ENCODE measurements at places on chromosomes 11 and 22. TPM values are rescaled to one million over a fixed set of nuclear protein-coding genes. Genes with fewer than 3 reads are reported as not detected.

CABP7 gene
- polyA plus RNA-seq = 0.13 TPM

- peaks cover 3% of the 10 kb centered on the region for H3K4me1 ChIP-seq
- H3K27me3 ChIP-seq = no peaks in the 10 kb centered on the region
- H3K4me3 ChIP-seq = peak overlapping the region; percentile 50
- H3K27ac ChIP-seq = no peak overlapping the region
- peak; percentile 78 for DNase-seq
These were observed 885 bp downstream of the TRMU start for GRCh38 chr22:46336119-46337078.

DNA sequence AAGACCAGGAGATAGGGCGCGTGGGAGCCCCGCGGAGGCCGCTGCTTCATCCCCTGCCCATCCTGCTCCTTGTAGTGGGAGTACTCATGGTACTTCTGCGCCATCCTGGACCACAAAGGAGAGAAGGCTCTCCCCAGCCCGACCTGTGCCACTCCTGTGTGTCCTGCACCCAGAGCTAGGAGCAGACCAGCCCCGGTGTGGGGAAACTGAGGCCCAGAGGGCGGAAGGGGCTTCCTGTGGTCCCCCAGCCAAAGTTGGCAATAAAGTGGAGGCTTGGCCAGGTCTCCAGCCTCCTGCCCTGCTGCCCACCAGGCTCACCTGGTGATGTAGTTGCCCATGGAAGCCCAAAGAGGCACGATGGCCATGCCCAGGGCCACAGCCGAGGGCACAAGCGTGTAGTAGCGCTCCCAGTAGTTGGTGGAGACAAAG, 4.7 kb downstream of the UNC93B1 start:
- DNase-seq = no peak
- no peak overlapping the region for H3K27ac ChIP-seq
- no peaks in the 10 kb centered on the region for H3K4me1 ChIP-seq
- H3K4me3 ChIP-seq = no peak overlapping the region
- no peaks in the 10 kb centered on the region for H3K27me3 ChIP-seq
- no peaks in the 10 kb centered on the region for H3K36me3 ChIP-seq

HTR3B gene
- not detected for polyA plus RNA-seq

DNA sequence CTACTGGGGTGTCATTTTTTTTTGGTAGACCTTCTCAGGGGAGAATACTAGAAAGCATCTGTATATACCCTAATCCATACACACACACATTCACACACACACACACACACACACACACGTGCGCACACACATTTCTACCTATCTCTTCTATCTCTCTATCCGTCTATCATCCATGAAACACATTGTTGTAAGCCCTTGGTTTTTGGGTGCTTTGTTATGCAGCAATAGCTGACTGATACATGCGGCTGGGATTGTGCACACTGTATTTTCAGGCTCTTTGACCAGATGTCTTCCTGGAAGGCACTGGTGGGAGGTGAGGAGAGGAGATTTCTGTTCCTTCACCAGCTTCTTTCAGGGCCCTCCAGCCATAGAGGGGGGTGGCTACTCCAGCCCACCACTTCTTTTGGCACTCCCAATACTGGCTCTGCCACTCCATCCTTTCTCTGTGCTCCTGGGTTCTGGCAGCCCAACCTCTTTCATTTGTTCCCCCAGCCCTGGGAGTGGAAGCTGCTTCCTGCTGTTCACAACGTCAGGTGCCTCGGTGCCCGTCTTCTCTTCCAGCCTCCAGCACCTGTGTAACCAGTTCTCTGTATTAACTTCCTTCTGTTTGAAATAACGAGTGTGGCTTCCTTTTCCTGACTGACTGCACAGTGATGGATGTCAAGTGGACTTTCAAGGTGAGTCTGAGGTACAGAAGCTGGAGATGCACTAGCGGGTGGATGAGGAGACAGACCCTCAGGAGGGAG, 12.4 kb upstream of the MUC2 start:
- no peaks in the 10 kb centered on the region for H3K36me3 ChIP-seq
- H3K4me3 ChIP-seq = no peak overlapping the region
- no peaks in the 10 kb centered on the region for H3K27me3 ChIP-seq
- no peak overlapping the region for H3K27ac ChIP-seq

- no peaks in the 10 kb centered on the region for H3K36me3 ChIP-seq
- no peak for DNase-seq
- H3K27me3 ChIP-seq = no peaks in the 10 kb centered on the region
- H3K4me1 ChIP-seq = no peaks in the 10 kb centered on the region
These were observed 115.6 kb upstream of the ZBED5 start for GRCh38 chr11:10973416-10973815.

- no peak for DNase-seq
- H3K36me3 ChIP-seq = peaks cover 11% of the 10 kb centered on the region
- H3K27me3 ChIP-seq = no peaks in the 10 kb centered on the region
- H3K27ac ChIP-seq = no peak overlapping the region
- no peaks in the 10 kb centered on the region for H3K4me1 ChIP-seq
These were observed 10.3 kb downstream of the CAT start for GRCh38 chr11:34449013-34449412.

DNA sequence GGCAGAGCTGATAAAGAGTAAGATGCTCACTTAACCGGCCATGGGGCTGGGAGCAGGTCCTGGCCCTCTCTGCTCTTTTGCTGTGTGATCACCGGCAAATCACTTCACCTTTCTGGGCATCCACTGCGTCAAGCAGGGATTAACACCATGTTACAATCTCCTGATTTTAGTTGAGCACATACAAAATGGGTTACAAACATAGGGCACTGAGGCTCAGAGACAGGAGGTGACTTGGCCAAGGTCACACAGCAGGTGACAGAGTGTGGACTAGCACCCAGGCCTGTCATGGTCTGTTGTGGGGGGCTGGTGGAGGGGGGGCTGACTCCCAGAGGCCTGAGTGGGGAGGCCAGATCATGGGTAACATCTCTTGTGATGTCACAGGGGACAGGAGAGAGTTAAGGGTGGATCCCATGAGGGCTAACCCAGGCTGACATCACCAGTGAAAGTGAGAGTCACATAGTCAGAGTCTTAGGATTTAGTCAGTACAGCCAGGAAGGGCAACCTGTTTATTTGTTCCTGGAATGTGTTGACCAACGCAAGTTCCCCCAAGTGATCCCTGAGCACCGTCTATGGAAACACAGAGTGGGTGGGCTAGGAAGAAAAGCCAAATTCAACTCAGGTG, 27.8 kb downstream of the GDPD5 start:
- no peak overlapping the region for H3K4me3 ChIP-seq
- H3K27ac ChIP-seq = no peak overlapping the region
- H3K36me3 ChIP-seq = no peaks in the 10 kb centered on the region
- no peaks in the 10 kb centered on the region for H3K27me3 ChIP-seq
- no peak for DNase-seq
- H3K4me1 ChIP-seq = no peaks in the 10 kb centered on the region

GRCh38 chr11:134476435-134477021, 64.5 kb upstream of the B3GAT1 start:
- no peaks in the 10 kb centered on the region for H3K36me3 ChIP-seq
- no peaks in the 10 kb centered on the region for H3K4me1 ChIP-seq
- H3K4me3 ChIP-seq = no peak overlapping the region

DNA sequence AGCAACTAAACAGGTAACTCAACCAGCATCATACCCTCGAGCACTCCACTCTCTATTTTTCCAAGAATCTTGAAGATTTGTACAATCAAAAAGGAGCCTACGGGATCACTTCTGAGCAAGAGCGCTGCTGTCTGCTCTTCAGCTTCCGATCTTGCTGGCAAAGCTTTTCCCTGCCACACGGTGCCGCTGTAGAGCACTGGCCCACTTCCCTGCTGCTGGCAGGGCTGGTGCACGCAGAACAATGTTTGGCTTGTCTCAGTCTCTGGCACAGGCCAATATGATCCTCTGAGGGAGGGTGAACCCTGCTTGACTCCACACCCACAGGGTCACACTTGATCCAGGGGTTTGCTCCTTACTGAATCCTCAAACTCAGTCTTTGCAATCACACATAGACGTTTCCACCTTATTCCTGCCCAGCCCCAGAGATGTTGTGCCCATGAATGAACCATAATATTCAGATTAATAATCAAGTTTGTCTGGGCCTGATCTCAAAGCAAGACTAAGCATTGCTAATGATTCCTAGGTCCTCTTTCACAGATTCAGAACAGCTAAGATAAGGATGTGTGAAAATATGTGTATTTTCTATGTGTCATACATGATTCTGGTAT, 536.6 kb downstream of the SOX6 start:
- H3K4me3 ChIP-seq = no peak overlapping the region
- no peaks in the 10 kb centered on the region for H3K27me3 ChIP-seq
- no peak overlapping the region for H3K27ac ChIP-seq
- H3K4me1 ChIP-seq = peaks cover 7% of the 10 kb centered on the region

DNA sequence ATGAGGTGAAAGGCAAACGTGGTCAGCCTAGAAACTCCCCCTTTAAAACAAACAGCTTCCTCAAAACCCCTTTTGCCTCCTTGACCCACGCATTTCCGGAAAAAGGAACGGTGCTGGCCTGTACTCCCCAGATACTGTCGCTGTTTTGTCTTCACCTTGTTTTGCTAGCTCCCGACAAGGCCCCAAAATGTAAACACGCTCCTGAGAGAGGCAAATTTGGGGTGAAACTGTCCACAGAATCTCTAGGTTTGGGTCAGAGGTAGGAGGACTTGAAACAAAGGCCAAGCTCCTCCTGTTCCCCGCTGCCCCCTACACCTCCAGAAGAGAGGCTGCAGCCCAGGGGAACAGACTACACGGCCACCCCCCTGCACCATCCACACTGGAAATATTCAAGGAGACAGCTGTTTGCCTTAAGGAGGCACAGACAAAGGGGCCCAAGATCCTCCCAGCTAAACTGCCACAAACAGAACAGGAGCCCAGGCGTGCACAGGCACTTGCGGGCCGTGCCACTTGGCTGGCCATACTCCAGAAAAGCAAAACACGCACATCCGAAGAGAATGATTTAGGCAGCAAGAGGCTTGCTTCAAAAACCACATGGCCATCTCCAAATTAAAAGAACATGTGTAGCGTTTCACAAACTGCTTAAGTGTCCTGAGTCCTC, 160.5 kb upstream of the GRK3 start:
- DNase-seq = peak; percentile 53
- H3K27ac ChIP-seq = peak overlapping the region; percentile 13
- no peaks in the 10 kb centered on the region for H3K4me1 ChIP-seq

RAB38 gene
- polyA plus RNA-seq = 2.1 TPM

SNX32 gene
- not detected for polyA plus RNA-seq

GRCh38 chr11:1735271-1735670, 15.1 kb downstream of the IFITM10 start:
- peak; percentile 57 for DNase-seq
- no peaks in the 10 kb centered on the region for H3K27me3 ChIP-seq
- no peak overlapping the region for H3K4me3 ChIP-seq
- no peaks in the 10 kb centered on the region for H3K36me3 ChIP-seq

- no peak overlapping the region for H3K27ac ChIP-seq
- DNase-seq = peak; percentile 54
- H3K4me1 ChIP-seq = no peaks in the 10 kb centered on the region
- no peaks in the 10 kb centered on the region for H3K36me3 ChIP-seq
- no peaks in the 10 kb centered on the region for H3K27me3 ChIP-seq
- H3K4me3 ChIP-seq = no peak overlapping the region
These were observed 3.2 kb upstream of the MRPL23 start for GRCh38 chr11:1943977-1944376.

STIM1 gene
- polyA plus RNA-seq = 34.1 TPM

- H3K36me3 ChIP-seq = no peaks in the 10 kb centered on the region
- H3K27ac ChIP-seq = no peak overlapping the region
- DNase-seq = peak; percentile 64
These were observed 41.8 kb upstream of the TH start for GRCh38 chr11:2213384-2213842.

OR5T1 gene
- not detected for polyA plus RNA-seq

PLEKHB1 gene
- polyA plus RNA-seq = 3.3 TPM

DNA sequence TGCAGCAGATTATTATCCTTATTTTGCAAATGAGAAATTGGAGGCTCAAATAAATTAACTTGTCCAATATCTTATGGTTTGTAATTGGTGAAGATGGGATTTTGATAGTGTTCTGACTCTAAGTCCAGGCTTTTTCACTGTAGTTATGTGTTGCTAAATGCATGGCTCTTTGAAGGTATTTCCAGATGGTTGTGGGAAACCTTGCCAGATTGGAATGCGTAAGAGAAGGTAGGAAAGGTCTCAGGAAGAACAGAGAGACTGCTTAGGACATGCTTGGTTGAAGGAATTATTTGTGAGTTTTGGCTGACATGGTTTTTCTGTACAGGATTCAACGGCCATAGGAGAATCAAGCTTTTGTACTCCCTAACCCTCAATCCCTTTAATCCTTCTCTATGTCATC, 108.6 kb downstream of the STIM1 start:
- H3K4me3 ChIP-seq = no peak overlapping the region
- no peaks in the 10 kb centered on the region for H3K36me3 ChIP-seq
- DNase-seq = no peak
- no peaks in the 10 kb centered on the region for H3K27me3 ChIP-seq
- H3K27ac ChIP-seq = no peak overlapping the region
- peaks cover 4% of the 10 kb centered on the region for H3K4me1 ChIP-seq

HSPB2 gene
- 13.8 TPM for polyA plus RNA-seq

GRCh38 chr22:37148031-37148651, 1.6 kb downstream of the IL2RB start:
- H3K27ac ChIP-seq = no peak overlapping the region
- no peak for DNase-seq
- H3K4me3 ChIP-seq = no peak overlapping the region
- H3K4me1 ChIP-seq = no peaks in the 10 kb centered on the region

GRCh38 chr11:34644669-34645406, 23.9 kb downstream of the EHF start:
- no peaks in the 10 kb centered on the region for H3K27me3 ChIP-seq
- H3K4me3 ChIP-seq = no peak overlapping the region
- no peaks in the 10 kb centered on the region for H3K4me1 ChIP-seq
- no peak for DNase-seq
- no peaks in the 10 kb centered on the region for H3K36me3 ChIP-seq

DNA sequence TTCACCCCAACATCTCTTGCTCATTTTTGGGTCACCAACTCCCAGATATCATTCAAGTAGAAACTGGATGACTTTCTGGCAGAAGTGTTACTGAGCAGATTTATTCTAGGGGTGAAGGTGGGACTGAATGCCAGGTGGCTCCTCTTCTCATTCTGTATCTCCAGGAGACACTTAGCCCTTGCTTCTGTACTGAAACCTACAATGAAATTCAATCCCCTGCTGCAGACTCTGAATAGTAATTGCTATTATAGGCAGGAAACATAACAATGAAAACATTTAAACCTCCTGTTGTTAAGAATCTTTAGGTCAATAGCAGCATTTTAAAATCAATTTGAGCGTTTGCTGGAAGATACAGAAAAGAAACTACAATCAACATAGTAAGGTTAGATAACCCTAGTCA, 879.4 kb upstream of the TENM4 start:
- no peaks in the 10 kb centered on the region for H3K4me1 ChIP-seq
- no peak for DNase-seq
- no peaks in the 10 kb centered on the region for H3K27me3 ChIP-seq
- no peaks in the 10 kb centered on the region for H3K36me3 ChIP-seq
- H3K4me3 ChIP-seq = no peak overlapping the region

GRCh38 chr11:75598264-75598663, 36.2 kb downstream of the SERPINH1 start:
- H3K36me3 ChIP-seq = no peaks in the 10 kb centered on the region
- no peaks in the 10 kb centered on the region for H3K4me1 ChIP-seq
- no peaks in the 10 kb centered on the region for H3K27me3 ChIP-seq
- no peak overlapping the region for H3K4me3 ChIP-seq

- H3K4me1 ChIP-seq = no peaks in the 10 kb centered on the region
- no peaks in the 10 kb centered on the region for H3K36me3 ChIP-seq
- H3K27ac ChIP-seq = no peak overlapping the region
- no peaks in the 10 kb centered on the region for H3K27me3 ChIP-seq
- no peak overlapping the region for H3K4me3 ChIP-seq
- no peak for DNase-seq
These were observed 568.3 kb upstream of the TENM4 start for GRCh38 chr11:80009081-80009480.

IGSF9B gene
- 6.5 TPM for polyA plus RNA-seq

TYMP gene
- polyA plus RNA-seq = 47.1 TPM

GRCh38 chr11:117511931-117512539, 184.4 kb downstream of the CEP164 start:
- H3K4me3 ChIP-seq = no peak overlapping the region
- no peak overlapping the region for H3K27ac ChIP-seq
- DNase-seq = no peak
- no peaks in the 10 kb centered on the region for H3K36me3 ChIP-seq
